ENCODE measurements at places on chromosomes 16 and 17.

DNA sequence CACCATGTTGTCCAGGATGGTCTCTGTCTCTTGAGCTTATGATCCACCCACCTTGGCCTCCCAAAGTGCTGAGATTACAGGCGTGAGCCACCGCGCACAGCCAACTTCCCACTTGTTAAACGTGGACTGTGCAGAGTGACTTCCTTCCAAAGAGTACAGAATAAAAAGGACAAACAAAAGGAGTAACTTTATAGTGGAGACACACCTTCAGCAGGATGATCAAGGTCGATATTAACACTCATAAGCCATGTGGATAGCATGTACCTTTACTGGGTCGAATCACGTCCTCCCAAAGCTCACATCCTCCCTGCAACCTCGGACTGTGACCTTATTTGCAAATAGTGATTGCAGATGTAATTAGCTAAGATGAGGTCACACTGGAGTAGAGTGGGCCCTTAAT, 10.1 kb upstream of the ZFP1 start:
- DNase-seq, result no peak

GRCh38 chr16:31167315-31167714, 12.6 kb upstream of the FUS start:
- no peak for DNase-seq

DNA sequence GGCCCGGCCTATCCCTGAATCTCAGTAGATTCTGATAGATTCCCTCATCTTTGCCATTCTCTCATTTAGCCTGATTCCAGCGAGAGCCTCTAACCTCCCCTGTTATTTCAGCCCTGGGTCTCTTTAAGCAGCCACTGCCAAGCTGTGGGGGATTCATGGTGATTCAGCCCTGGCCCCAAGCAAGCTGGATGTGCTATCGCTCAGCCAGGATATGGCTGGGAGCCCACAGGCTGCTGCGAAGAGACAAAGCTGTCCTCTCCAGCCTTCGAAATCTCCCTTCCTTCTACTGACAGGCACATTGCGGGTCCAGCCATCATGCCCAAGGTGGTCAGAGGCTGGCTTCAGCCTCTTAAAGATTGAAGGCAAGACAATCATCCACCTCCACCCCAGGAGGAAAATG, 394.1 kb downstream of the SOX9 start:
- peak; percentile 46 for DNase-seq

- DNase-seq, result no peak
Observed at GRCh38 chr16:4169415-4169814, 53.2 kb upstream of the ADCY9 start.

DNA sequence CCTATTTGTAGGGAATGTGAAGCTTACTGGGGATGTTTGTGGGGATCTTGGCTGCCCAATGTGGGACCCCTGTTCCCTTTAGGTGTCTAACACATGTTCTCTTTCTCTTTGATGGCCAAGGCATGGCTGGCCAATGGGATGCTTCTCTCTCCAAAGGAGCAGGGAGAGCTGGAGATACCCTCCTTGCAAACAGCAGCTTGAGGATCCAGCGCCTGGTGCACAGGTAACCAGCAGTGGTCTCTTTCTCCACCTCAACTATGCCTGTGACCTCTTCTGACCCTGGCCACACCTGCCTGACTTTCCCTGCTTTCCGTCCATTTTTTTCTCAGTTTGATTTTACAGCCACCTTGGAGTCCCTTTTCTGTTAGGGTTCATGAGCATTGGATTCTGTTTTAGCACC, 16.8 kb upstream of the NKD1 start:
- DNase-seq, result no peak

DNA sequence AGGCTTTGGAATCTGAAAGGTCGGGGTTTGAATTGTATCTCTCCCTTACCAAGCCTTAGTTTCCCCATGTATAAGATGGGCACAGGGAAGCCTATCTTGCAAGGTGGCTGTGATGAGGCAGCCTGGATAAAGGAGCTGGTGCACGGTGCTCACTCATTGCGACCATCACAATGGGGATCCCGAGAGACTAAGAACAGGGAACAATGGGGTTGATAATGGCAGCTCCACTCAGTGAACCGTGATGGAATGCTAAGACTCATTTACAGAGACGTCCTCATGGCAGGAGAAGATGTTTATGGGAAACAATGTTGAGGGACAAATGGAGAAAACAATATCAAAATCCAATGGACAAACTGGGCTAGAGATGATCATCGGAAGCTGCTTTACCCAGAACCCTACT, 81.8 kb downstream of the SPACA3 start:
- DNase-seq, result no peak

DNA sequence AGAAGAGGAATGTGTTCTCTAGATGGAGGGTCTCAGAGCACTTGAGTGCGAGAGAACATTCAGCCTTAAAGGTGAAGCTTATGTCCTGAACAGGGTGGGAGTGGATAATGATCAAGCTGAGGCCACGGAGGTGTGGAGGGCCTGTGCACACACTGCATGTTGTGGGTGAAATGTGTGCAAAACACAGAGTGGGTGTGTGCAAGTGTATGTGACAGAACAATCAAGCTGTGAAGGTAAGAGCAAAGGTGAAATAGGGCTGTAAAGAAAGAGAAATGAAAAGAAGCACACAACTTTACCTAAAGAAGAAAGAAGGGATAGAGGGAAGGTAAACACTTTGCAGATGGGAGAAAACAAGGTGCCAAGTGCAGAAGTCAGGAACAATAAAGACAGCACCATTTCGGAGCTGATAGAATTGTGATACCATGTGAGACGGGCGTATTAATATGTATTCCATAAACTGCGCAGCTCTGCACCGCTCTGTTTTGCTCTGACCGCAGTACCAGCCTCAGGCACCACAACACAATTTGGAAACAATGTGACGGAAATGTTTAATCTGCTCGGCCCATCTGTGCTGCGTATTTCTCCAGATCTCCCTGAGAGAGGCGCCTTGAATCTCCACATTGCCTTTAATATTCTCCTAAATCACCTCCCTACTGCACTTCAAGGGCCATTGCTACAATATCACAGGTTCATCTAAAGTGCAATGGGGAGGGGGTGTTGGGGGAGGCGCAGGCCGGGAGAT, 40.6 kb downstream of the SNX11 start:
- DNase-seq, result no peak

- no peak for DNase-seq
Observed at GRCh38 chr17:14046978-14047377, 22.3 kb upstream of the COX10 start.

DNA sequence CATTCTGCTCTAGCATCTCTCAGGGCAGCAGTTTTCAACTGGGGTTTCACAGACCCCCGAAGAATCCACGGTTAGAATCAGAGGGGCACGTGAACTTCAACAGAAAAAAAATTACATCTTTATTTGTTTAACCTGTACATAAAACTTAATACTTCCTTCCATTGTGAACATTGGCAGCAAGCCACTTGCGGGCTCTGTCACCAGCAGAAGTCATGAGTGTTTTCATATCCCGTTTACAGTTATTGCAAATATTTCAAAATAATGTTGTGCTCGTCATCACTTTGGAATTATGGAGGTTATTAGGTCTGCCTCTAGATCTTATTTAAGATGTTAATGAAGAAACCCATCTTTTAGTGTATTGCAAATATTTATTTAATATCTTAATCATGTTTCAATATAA, 109.8 kb downstream of the SDR42E1 start:
- DNase-seq, result peak; percentile 12

DNA sequence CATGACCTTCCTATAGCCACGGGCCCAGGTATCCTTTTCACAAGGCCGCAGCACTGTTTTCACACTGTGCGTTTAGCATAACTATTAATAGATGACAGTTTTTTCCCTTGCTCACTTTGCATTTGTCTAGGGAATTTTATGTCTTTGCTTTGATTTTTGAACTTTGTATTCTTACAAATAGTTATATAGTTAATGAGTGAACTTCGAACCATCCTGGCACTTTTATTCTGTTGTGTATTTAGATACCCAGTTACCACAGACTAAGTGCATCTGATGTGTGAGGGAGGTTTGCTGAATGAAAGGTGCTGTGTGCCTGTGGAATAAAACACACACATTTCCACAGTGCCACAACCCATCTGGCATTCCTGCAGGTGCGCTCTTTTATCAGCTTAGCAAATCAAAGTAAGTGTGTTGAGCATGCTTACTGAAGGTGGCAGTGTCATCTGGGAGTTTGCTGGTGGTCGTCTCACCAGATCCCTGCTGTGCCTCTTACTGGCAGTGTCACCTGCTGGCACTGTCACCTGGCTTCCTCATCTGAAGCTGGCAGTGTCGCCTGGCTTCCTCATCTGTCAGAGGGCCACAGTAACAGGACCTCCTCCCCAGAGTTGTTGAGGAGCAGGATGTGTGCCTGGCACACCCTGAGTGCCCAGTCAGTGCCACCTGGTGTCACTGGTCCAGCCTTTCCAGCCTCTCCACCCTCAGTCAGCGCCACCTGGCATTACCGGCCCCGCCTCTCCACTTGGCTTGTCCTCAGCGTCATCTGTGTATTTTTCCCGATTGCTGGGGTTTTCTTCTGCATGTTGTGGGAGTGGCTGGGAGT, 37.6 kb downstream of the USP10 start:
- peak; percentile 61 for DNase-seq

- no peak for DNase-seq
Observed at GRCh38 chr17:15238676-15239422, 26.3 kb downstream of the PMP22 start.

GRCh38 chr17:5499476-5500231, 13.3 kb downstream of the MIS12 start:
- no peak for DNase-seq

GRCh38 chr16:19963301-19963700, 78.7 kb upstream of the GPRC5B start:
- DNase-seq, result no peak

- DNase-seq, result peak; percentile 36
Observed at GRCh38 chr17:81398832-81399411, 3.7 kb downstream of the BAHCC1 start.

DNA sequence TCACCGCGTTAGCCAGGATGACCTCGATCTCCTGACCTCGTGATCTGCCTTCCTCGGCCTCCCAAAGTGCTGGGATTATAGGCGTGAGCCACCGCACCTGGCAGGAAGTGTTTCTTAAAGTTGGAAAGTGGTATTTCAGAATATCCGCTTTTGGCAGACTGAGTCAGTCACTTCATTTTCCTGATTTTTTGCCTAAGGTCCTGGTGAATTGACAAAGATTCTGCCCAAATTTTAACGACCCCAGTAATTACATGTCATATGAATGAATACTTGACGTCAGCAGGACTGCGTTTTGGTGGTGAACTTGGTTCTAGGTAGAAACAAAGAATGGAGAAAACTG, 4.5 kb upstream of the BRCA1 start:
- no peak for DNase-seq

- DNase-seq, result no peak
Observed at GRCh38 chr16:4505356-4506147, 29.4 kb downstream of the HMOX2 start.

DNA sequence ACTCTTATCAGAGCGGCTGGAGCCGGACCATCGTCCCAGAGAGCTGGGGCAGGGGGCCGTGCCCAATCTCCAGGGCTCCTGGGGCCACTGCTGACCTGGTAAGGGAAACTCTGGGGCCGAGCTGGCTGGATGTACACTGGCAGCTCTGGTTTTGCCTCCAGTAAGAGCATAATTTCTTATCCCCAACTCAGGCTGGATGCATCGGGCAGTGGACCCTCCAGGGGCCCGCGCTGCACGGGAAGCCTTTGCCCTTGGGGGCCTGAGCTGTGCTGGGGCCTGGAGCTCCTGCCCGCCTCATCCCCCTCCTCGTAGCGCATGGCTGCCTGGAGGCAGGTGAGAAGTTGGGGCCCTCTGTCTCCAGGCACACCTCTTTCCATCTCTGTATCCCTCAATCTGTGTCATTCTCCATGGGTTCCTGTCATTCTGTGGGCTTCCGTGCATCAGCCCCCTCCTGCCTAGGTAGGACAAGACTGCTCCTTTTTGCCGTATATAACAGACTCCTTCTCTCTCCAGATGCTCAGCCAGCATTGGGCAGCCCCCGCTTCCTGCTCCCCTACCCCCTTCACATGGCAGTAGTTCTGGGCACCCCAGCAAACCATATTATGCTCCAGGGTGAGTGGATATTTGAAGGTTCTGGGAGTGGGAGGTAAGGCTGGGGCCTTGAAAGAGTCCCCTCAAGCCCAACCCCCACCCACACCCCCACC, 9.4 kb upstream of the TMEM88 start:
- no peak for DNase-seq

DNA sequence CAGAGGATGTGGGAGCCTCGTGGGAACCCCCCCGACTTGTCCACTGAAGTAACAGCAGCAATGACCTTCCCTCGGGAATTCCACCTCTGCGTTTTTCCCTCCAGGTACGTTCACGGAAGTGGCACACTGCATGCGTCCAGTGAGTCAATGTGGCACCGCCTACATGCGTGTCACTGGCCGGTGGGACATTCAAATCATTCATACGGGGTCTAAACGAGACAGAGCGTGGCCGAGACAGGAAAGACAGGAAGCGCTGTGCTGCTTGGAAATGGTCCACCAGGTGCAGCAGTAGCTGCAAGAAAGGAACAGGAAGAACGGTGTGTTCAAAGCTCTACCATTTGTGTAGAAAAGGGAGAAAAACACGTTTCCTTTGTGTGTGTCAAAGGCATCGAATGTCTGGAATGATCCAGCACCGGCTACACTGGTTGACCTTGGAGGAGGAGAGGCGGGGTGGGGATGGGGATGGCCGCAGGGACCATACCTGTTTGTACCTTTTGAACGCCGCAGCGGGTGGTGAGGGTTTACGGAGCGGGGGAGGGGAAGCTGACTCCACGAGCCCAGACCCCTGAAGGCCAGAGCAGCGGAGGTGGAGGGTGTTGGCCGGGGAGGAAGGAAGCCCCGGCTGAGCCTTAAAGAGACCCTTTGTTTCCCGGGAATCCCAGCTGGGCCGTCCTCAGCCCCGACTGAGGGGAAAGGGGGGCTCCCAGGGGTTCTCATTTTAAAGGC, 1.7 kb upstream of the PGAP6 start:
- DNase-seq, result peak; percentile 76

- DNase-seq, result no peak
Observed at GRCh38 chr17:70271672-70272071, 102.3 kb downstream of the KCNJ2 start.

- DNase-seq, result no peak
Observed at GRCh38 chr16:8645141-8645521, 23.6 kb downstream of the METTL22 start.

DNA sequence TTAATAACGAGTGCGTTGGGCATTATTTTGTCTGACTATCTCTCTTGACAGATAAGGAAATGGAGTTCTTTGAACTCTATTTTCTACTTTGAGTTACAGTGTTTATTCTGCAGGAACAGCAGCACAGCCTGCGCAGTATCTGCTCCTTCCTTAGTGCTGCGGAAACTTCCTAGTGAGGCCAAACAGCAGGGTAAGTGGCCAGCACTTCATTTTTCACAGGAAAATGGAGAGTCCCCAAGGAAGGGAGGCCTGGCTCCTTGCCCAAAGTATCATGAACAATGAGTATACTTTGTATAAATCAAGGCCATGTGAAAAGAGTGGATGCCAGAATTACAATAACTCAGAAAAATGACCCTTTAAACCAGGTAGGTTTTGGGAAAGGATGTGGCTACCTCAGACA, 140.6 kb downstream of the VPS53 start:
- DNase-seq, result peak; percentile 29

- DNase-seq, result peak; percentile 22
Observed at GRCh38 chr16:50246299-50247122, 19.8 kb upstream of the ADCY7 start.
